ENCODE measurements at places on chromosomes 7 and 10. TPM values are rescaled to one million over a fixed set of nuclear protein-coding genes. Genes with fewer than 3 reads are reported as not detected.

Gene IGF2BP3
- 44.0 TPM for total RNA-seq

Gene ZP3
- 16.4 TPM for total RNA-seq

Gene TNPO3
- total RNA-seq, result 66.8 TPM

DNA sequence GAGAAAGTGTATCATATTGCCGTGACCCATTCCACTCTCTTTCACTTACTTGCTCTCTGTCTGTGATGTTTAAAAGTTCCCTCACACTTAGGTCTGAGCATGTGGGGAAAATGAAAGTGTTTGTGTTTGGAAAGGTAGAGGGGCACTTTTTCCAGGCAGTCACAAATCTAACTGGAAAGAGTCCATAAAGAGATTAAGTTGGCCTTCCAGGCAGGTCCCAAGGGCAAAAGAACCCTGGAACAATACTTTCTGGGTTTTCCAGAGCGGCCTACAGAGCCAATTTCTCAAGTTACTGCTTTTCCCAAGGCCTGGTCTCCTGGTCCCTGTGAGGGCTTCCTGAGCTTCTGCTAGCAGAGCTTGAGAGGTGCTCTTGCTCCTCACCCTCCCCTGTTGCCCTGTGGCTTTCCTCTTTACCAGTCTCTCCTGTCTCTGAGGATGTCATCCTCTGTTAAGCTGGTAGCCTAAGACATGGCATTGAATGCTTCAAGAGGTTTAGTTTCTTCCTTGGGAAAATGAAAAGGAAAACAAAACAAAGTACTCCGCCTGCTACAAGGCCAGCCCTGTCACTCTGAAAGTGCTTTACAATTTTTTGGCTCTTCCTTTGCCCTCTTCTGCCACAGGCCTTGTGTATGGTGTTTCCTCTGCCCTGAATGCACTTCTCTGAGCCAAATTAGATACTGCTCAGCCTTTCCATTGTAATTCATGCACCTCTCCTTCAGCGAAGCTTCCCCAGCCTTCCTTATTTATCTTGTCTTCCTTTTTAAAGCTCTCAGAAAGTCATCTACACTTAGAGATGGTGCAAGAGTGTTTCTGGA, 20.1 kb downstream of the TES start:
- no peak for DNase-seq

DNA sequence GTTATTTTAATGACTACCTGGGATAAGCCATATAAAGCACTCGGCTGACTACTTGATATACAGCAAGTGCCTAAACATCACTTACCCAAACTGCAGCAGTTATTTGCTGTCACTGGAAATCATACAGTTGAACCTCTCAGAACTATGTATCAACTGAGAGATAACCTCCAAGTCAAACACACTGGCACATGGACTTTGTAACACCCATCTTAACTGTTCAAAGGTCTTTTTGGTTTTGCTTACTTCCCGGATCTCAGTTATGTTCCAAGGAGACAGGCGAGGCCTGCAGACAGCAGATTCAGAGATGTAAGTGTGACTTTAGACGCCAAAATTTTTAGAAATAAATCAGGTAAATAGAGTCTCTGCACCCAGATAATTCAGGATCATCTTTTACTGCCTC, 34.6 kb upstream of the DAGLB start:
- DNase-seq, result no peak

DNA sequence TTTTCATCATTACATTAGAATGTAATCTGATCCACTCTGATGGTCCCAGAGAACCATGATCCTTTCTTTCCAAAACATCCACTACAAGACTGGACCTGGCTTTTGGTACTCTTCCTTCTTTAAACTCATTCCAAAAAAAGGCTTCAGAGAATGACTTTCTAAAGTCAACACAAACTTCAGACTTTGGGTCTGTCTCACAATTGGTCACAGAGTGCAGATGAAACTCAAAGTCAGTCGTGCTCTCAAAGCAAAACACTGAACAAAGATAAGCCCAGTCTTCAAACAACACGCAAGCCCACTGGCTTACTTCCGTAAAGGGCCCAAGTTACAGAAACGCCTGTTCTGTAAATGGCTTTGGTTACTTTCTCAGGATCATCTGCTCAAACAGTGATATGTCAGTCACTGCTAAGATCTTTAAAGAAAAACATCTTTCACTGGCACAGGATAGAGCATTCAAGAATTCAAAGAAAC, 250.9 kb upstream of the MKLN1 start:
- no peak for DNase-seq
